ENCODE measurements at places on chromosomes 11 and 22. TPM values are rescaled to one million over a fixed set of nuclear protein-coding genes. Genes with fewer than 3 reads are reported as not detected.

GRCh38 chr11:44530413-44531115, 34.9 kb upstream of the CD82 start:
- DNase-seq, result peak; percentile 60

- DNase-seq, result no peak
These were observed 1.2 kb downstream of the CCDC34 start for GRCh38 chr11:27361649-27362431.

DNA sequence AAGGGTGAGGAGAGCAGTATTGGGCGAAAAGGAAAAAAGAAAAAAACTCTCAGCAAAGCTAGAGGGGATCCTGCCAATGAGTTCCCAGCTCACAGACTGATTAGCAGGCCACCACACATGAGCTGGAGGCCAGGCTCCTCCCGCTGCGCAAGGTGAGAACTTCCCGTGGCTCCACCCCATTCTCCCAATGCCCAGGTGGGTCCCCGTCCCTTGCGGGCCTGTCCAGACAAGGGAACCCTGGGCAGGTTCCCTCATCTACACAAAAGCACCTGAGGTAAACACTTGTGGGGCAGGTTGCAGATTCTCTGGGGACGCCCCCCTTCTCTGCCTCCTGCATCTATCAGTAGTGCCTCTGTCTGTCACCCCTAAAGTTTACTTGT, 46.5 kb downstream of the CDPF1 start:
- no peak for DNase-seq

DNA sequence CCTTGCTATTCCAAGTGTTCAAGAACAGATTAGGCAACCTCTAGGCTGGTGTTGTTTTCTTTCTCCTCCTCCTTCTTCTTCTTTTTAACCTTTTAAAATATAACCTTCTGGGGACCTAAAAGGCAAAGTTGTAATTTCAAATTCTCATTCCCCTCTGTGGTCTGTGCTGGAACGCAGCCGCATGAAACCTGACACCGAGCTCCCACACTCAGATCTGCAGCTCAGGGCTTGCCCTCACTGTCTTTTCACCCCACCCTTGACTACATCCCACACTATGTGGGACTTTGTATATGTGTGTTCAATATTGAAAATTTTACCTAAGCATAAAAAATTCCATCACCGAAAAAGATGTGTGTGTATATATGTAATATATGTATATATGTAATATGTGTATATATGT, 62.0 kb upstream of the ARHGAP42 start:
- DNase-seq, result no peak

- DNase-seq, result peak; percentile 33
These were observed 1.0 kb downstream of the RTN3 start for GRCh38 chr11:63682066-63683021.

DNA sequence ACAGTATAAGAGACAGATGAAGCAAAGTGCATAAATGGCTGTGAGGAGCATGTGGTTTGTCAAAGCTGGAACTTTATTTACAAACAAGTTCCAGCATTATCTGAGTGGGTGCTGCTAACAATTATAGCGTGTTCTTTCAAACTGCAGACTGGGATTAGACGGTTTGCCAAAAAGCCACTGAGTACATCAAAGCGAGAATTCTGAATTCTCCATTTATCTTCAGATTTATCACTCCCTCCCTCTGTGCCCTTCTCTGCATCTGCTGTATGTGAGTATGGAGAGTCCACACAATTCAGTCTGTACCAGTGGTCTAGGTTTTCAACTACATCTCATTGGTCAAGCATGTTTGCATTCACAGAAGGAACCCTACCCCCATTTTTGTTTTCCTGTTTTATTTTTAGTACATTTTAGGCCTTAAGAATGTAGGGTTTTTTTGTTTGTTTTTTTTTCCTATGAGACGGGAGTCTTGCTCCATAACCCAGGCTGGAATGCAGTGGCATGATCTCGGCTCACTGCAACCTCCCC, 18.1 kb upstream of the INCENP start:
- no peak for DNase-seq

- no peak for DNase-seq
These were observed 36.1 kb downstream of the UBASH3B start for GRCh38 chr11:122691549-122692150.

Gene RFPL1
- not detected for total RNA-seq

Gene WNT7B
- total RNA-seq, result 0.28 TPM

Gene RTN4RL2
- 3.2 TPM for total RNA-seq

Gene VWCE
- 1.1 TPM for total RNA-seq

Gene H19
- 61.0 TPM for total RNA-seq

Measured in MCF 10A (cell line).